GM13977 (cell line): ENCODE measurements at places on chromosomes 6 and 20.

- DNase-seq, result no peak
Measured at GRCh38 chr6:52285177-52286068, 881 bp upstream of the MCM3 start.

DNA sequence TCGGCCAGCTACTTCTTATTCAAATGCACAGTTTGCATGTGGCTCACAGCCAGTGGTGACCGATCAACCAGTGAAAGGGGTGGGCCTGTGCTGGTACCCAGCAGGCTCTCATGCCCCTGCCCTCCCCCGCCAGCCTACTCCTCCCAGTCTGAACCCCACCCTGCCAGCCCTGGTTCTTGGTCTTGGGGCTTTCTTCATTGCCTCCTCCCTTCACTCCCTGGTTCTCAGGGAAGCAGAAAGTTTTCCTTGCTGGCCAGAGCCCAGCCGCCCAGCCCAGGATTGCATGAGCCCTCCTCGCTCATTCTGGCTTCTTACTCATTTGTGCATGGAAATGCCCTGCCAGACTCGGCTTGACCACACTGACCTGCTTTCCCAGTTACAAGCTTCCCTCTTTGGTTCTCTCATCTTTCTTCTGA lies 40.8 kb downstream of the KCNK17 start:
- DNase-seq, result no peak

- no peak for DNase-seq
Measured at GRCh38 chr20:51447097-51447764, 95.3 kb downstream of the NFATC2 start.

- no peak for DNase-seq
Measured at GRCh38 chr6:95574811-95575210, 2.5 kb upstream of the MANEA start.

- no peak for DNase-seq
Measured at GRCh38 chr6:79993012-79993910, 11.2 kb upstream of the TTK start.

DNA sequence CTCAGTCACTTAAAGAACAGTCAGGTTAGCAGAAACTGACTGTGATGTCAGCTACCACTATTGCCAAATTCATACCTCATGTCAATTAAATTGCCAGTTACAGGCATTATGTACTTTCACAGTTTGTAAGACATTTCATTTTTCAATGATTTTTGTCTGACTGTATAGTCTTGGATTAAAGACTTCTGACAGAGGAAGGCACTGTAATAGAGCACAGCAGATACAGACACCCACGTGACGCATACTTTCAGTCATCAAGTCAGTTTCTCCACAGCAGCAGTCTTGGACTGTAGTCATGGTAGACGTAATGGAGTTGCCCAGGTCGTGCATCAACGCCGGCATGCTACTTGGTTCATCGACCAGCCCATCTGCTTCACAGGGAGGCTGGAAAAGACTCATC lies 29.5 kb upstream of the ELOVL5 start:
- no peak for DNase-seq

- no peak for DNase-seq
Measured at GRCh38 chr6:106572436-106572835, 56.9 kb downstream of the RTN4IP1 start.
